Urinary bladder (tissue), 4 donors: ENCODE measurements at places on chromosomes 13 and 19. TPM values are rescaled to one million over a fixed set of nuclear protein-coding genes. Genes with fewer than 3 reads are reported as not detected.

GRCh38 chr19:18304458-18305310 lies 18.2 kb downstream of the LSM4 start:
- DNase-seq, result no peak

DNA sequence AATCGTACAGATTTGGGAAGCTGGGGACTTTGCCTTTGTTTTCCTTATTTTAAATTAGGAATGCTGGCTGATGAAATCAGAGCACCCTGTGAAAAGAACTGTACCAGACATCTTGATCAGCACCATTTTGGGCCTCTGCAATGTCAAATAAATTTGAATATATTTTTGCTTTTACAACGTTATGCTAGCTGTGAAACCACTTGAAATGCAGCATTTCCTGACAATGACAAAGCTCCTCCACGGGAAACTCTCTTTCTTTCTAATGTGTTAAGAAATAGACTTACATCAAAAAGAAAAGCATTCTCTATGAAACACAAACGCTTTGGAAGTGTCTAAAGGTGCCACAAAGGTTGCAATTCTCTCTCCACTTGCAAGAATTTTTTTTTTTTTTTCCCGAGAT lies 47.1 kb upstream of the MAP3K10 start:
- no peak for DNase-seq

DNA sequence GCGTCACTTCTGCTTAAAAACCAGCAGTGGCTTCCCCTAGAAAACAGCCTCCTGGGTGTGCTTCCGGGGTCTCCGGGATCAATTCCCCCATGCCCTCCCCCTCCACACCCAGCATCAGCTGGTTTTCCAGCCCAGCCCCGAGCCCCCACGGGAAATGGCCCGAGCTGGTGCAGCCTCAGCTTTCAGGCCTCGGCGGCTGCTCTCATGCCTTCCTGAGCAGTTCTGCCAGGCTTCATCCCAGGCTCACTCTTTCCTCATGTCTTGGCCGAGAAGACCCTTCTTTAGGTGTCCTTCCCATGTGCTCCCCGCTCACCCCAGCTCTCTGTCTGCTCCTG lies 103.1 kb upstream of the RNF113B start:
- no peak for DNase-seq

DNA sequence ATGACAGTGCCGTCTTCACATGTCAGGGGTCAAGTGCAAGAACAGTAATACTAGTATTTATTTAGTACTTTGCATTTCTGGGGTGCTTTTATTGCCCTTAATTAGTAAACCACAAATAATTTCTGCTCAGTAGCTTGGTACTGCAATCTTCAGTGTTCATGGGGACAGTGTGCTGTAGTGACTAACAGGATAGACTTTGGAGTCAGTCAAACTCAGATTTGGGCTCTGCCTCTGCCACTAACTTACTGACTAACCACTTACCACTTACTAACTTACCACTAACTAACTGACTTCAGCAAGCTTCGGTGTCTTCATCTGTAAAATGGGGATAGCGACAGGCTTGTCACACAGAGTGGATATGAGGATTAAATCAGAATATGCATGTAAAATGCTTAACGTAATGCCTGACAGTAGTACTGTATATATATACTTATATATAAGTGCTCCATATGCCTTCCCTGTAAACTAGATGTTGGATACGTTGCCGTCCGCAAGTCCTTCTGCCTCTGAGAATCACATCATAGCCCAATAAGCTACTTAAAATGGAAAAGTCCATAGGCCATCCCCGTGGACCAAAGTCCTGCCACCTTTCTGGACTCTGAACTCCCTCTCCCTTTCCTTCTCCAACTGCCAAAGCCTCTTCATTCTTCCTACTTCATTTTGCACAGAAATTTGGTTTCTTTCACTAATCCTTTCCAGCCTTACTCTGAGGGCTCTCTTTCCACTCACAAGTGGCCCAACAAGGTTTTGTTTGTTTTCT lies 158.1 kb downstream of the ZIC5 start:
- no peak for DNase-seq

GRCh38 chr19:858868-859843 lies at the start of gene CFD:
CFD (plus strand) TSS chr19:859664; CDS start chr19:859690, 26 bp downstream.
- DNase-seq, result no peak

- no peak for DNase-seq
Observed at GRCh38 chr19:46978171-46978869, 41.3 kb upstream of the NPAS1 start.

DNA sequence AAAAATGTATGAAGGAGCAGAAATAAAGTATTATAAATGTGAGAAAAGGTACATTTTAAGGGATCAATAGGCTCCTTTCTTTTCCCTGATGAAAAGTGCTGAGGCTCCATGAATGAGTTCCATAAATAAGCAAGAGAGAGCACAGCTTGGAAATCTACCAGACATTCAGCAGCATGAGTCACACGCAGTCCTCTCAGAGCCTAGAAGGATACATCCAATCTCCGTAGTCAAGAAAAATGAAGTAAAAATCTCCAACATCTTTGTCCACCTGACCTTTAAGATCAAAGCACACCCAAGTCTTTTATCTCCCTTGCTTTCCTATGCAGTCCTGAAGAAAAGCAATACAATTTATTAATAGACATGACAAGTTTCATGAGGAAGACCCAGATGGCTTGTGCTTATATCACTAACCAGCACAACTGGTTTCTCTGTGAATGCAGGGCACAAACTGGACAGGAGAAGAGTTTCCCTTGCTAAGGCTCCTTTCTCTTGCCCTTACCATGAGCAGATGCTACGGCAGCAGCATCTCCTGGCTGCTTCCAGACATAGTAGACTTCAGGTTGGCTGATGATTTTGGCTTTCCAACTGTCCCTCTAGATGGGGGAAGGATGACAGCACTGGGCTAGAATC lies 730.8 kb downstream of the EFNB2 start:
- DNase-seq, result no peak

GRCh38 chr19:50268041-50268440 lies 61.1 kb downstream of the KCNC3 start:
- no peak for DNase-seq

GRCh38 chr13:76745261-76746200 lies 140.7 kb downstream of the KCTD12 start:
- DNase-seq, result no peak

GRCh38 chr13:51260154-51260553 lies 38.0 kb downstream of the FAM124A start:
- DNase-seq, result no peak

The CEACAM21 gene
- 0.90 TPM for polyA plus RNA-seq

The CRTC1 gene
- 13.6 TPM for polyA plus RNA-seq

The GRIK5 gene
- 8.6 TPM for polyA plus RNA-seq

The ZNF416 gene
- polyA plus RNA-seq, result 4.6 TPM

The IFNL1 gene
- not detected for polyA plus RNA-seq

The CYP2S1 gene
- 3.9 TPM for polyA plus RNA-seq

The ANGPTL8 gene
- polyA plus RNA-seq, result 21.4 TPM

The DACH1 gene
- 2.8 TPM for polyA plus RNA-seq

The EPSTI1 gene
- 7.7 TPM for polyA plus RNA-seq

The CNN1 gene
- polyA plus RNA-seq, result 3,172 TPM
